ENCODE measurements at places on chromosomes 1 and 21.
A peak's percentile ranks its signal among the peaks of the same experiment; 100 is the strongest.

DNA sequence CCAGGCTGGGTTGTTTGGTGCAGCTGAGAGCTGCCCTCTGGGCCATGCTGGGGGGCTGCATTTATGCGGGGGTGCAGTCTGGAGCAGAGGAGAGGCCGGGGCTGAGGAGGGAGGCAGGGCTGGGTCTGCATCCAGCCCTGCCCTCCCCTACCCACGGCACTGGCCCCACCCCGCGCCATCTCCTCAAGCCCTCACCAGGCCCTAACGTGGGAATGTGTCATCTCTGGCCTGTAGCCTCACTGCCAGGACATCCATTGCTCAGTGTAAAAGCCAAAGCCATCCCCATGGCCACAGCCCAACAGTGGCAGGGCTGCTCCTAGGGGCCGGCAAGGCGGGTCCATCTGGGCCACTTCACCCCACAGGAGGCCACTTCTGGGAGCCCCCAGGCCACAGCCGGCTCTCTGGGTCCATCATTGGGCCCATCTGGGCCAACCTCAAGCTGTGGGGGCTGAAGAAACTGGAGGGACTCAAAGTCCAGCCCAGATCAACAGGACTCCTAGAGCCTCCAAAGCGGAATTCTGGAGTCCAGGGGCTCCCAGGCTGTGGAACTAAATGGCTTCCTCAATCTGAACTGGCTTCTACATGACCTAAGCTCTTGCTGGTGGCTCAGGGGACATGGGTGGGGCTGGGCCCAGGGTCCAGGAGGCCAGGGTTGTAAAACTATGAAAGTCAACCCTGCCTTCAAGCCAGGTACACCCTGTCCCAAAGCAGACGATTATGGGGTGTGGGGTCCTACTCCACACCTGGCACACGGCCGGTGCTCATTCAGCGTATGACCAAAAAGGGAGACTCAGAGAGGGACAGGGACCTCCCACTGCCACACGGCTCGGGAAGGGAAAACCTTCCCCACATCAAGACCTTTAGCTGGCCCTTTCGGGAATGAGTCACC lies 32.6 kb downstream of the RUNX3 start:
- no peaks in the 10 kb centered on the region for H3K4me1 ChIP-seq
- no peak overlapping the region for H3K4me3 ChIP-seq
- H3K27ac ChIP-seq: no peak overlapping the region

- no peak for DNase-seq
- H3K4me1 ChIP-seq: peaks cover 18% of the 10 kb centered on the region
- H3K27me3 ChIP-seq: peaks cover 4% of the 10 kb centered on the region
- H3K36me3 ChIP-seq: peaks cover 4% of the 10 kb centered on the region
- H3K4me3 ChIP-seq: no peak overlapping the region
These were observed 24.4 kb downstream of the MRPL39 start for GRCh38 chr21:25582888-25583287.

GRCh38 chr1:221908573-221908972 lies 166.7 kb upstream of the DUSP10 start:
- H3K4me1 ChIP-seq: no peaks in the 10 kb centered on the region
- H3K36me3 ChIP-seq: no peaks in the 10 kb centered on the region
- no peak overlapping the region for H3K27ac ChIP-seq
- H3K4me3 ChIP-seq: no peak overlapping the region
- H3K27me3 ChIP-seq: no peaks in the 10 kb centered on the region

- peaks cover 2% of the 10 kb centered on the region for H3K4me1 ChIP-seq
- no peaks in the 10 kb centered on the region for H3K27me3 ChIP-seq
- no peaks in the 10 kb centered on the region for H3K36me3 ChIP-seq
- H3K27ac ChIP-seq: no peak overlapping the region
- no peak for DNase-seq
These were observed 150.2 kb upstream of the LMO4 start for GRCh38 chr1:87178441-87178840.

- DNase-seq: no peak
- H3K36me3 ChIP-seq: peaks cover 39% of the 10 kb centered on the region
- no peaks in the 10 kb centered on the region for H3K4me1 ChIP-seq
- H3K4me3 ChIP-seq: no peak overlapping the region
These were observed 35.5 kb downstream of the SLC66A1 start for GRCh38 chr1:19347533-19348172.

DNA sequence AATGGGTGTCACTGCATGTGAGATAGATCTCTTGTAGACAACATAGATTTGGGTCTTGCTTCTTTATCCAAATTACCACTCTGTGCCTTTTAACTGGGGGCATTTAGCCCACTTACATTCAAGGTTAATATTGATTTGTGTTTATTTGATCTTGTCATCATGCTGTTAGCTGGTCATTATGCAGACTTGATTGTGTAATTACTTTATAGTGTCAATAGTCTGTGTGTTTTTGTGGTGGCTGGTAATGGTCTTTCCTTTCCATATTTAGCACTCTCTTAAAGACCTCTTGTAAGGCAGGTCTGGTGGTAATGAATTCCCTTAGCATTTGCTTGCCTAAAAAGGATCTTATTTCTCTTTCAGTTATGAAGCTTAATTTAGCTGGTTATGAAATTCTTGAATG lies 29.6 kb downstream of the ZNF691 start:
- no peak overlapping the region for H3K27ac ChIP-seq
- H3K36me3 ChIP-seq: no peaks in the 10 kb centered on the region
- peaks cover 4% of the 10 kb centered on the region for H3K27me3 ChIP-seq
- no peak for DNase-seq

DNA sequence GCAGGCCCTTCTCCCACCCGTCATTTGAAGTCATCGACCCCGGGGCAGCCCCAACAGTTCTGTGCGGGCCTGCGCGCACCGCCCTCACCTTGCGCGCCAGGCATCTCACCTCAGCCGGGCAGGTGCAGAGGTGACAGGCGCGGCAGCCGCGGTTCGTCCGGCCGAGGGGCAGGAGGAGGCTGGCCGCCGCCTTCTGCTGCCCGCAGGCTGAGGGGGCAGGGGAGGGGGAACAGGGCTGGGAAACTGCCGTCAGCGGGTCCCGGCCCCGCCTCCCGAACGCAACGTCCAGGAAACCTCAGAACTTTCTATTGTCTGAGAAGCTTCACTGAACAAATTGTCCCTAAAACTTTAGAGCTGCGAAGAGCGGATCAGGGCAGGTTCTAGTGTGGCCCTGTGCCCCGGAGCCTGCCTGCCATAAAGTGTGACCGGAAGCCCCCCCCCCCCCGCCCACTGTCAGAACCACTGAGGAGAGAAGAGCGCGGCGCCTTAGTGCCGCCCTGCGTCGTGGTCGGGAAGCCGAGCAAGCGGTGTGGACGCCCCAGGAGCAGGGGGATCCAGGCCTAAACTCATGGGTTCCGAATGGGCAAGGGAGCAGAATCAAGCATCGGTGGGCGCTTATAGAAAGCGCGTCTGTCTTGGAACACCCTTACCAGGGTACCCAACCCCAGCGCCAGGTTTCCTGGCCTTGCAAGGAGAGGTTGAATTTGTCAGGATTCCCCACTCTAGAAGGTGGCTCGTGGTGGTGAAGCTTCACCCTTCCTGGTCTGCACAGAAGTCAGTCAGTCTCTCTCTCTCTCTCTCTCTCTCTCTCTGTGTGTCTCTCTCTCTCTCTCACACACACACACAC lies 13.3 kb upstream of the TBX15 start:
- H3K27ac ChIP-seq: no peak overlapping the region
- no peak for DNase-seq
- peak overlapping the region; percentile 82 for H3K4me3 ChIP-seq

GRCh38 chr1:84732520-84732919 lies 42.3 kb upstream of the SSX2IP start:
- H3K36me3 ChIP-seq: no peaks in the 10 kb centered on the region
- H3K27me3 ChIP-seq: no peaks in the 10 kb centered on the region
- peaks cover 19% of the 10 kb centered on the region for H3K4me1 ChIP-seq
- no peak overlapping the region for H3K27ac ChIP-seq

DNA sequence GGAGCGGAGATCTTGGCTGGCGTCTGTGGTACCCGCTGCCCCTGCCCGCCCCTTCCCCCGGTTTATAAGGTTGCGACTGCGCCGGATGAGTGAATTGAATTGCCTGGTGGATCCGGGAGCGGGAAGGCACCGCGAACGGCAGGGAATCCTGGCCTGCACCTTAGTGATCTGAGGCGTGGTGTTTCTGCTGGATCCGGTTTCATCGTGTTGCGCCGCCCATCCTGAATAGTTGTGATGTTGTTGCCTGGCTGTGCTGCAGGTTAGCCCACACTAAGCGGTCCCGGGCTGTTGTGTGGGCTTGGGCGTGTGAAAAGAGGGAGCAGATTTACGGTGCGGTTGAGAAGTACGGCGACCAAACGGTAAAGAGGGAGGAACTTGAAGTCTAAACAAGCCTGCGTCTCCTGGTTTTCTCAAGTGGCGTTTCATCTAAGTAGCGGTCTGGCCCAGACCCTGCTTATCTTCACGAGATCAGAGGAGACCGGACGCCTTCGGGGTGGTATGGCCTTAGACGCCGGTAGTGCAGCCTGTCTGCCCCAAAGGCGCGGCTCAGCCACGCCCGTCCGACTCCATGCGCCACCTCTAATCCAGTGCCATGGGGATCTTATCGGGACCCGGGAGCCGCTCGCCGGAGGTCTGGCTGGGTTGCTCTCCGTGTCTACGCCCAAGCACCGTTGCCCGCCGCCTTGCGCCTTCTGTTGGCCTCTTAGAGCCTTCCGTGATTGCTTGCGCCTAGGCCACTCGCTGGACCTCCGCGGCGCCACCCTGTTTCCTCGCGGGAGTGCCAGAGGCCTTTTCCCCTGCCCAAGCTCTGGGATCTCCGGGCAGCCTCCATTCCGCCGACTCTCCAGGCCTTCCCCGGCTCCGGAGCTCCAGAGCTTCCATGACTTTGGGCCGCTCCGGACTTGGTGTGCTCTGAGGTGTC lies 87.5 kb upstream of the RHOU start:
- peaks cover 22% of the 10 kb centered on the region for H3K27me3 ChIP-seq
- no peaks in the 10 kb centered on the region for H3K36me3 ChIP-seq
- H3K4me1 ChIP-seq: peaks cover 18% of the 10 kb centered on the region
- peak overlapping the region; percentile 87 for H3K4me3 ChIP-seq

GRCh38 chr1:179016706-179017382 lies 8.8 kb upstream of the FAM20B start:
- H3K4me1 ChIP-seq: no peaks in the 10 kb centered on the region
- H3K27me3 ChIP-seq: peaks cover 1% of the 10 kb centered on the region
- no peaks in the 10 kb centered on the region for H3K36me3 ChIP-seq
- H3K4me3 ChIP-seq: no peak overlapping the region

GRCh38 chr1:60942896-60943638 lies 139.3 kb upstream of the NFIA start:
- no peak for DNase-seq
- no peak overlapping the region for H3K27ac ChIP-seq
- H3K36me3 ChIP-seq: no peaks in the 10 kb centered on the region
- no peaks in the 10 kb centered on the region for H3K27me3 ChIP-seq
- H3K4me1 ChIP-seq: peaks cover 42% of the 10 kb centered on the region

GRCh38 chr1:109910963-109911798 lies 532 bp downstream of the CSF1 start:
- H3K36me3 ChIP-seq: peaks cover 5% of the 10 kb centered on the region
- H3K4me1 ChIP-seq: peaks cover 34% of the 10 kb centered on the region
- peak overlapping the region; percentile 12 for H3K27ac ChIP-seq
- peak overlapping the region; percentile 65 for H3K4me3 ChIP-seq
- peaks cover 21% of the 10 kb centered on the region for H3K27me3 ChIP-seq

DNA sequence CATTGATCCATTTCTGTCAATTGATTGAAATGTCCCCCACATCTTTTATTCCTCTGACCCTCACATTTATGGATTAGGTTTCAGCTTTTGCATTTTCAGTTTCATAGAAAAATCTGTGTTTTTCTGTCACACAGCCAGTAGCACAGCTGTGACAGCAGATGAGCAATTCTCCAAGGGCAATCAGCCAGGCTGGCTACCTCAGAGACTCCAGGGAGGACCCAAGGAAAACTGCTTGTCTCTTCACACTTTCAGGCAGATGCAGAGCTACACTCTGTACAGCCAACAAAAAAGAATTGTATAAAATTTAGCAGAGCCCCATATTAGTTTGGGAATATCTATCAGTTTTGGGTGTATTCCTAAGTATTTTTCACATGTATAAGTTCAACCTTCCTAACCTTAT lies 257.2 kb downstream of the LRRC7 start:
- no peaks in the 10 kb centered on the region for H3K4me1 ChIP-seq
- H3K4me3 ChIP-seq: no peak overlapping the region
- H3K36me3 ChIP-seq: no peaks in the 10 kb centered on the region

GRCh38 chr21:35436899-35437298 lies 387.8 kb upstream of the RUNX1 start:
- no peaks in the 10 kb centered on the region for H3K27me3 ChIP-seq
- no peak overlapping the region for H3K4me3 ChIP-seq
- DNase-seq: no peak
- peaks cover 6% of the 10 kb centered on the region for H3K4me1 ChIP-seq
- no peak overlapping the region for H3K27ac ChIP-seq
- no peaks in the 10 kb centered on the region for H3K36me3 ChIP-seq

- no peaks in the 10 kb centered on the region for H3K36me3 ChIP-seq
- peaks cover 8% of the 10 kb centered on the region for H3K4me1 ChIP-seq
- no peak overlapping the region for H3K27ac ChIP-seq
- no peak overlapping the region for H3K4me3 ChIP-seq
- DNase-seq: no peak
- peaks cover 4% of the 10 kb centered on the region for H3K27me3 ChIP-seq
These were observed 5.1 kb upstream of the MED18 start for GRCh38 chr1:28323720-28324119.

- H3K4me3 ChIP-seq: no peak overlapping the region
- peaks cover 30% of the 10 kb centered on the region for H3K4me1 ChIP-seq
- no peak overlapping the region for H3K27ac ChIP-seq
- no peak for DNase-seq
- H3K36me3 ChIP-seq: no peaks in the 10 kb centered on the region
These were observed 17.6 kb upstream of the CLIC4 start for GRCh38 chr1:24727501-24728216.

GRCh38 chr1:110515041-110515440 lies 3.9 kb downstream of the KCNA10 start:
- no peak overlapping the region for H3K27ac ChIP-seq
- peaks cover 5% of the 10 kb centered on the region for H3K27me3 ChIP-seq
- no peak for DNase-seq
- H3K4me3 ChIP-seq: no peak overlapping the region
- H3K36me3 ChIP-seq: no peaks in the 10 kb centered on the region

GRCh38 chr21:42532466-42533181 lies 19.0 kb downstream of the SLC37A1 start:
- DNase-seq: no peak
- H3K4me1 ChIP-seq: peaks cover 8% of the 10 kb centered on the region
- no peak overlapping the region for H3K4me3 ChIP-seq
- H3K36me3 ChIP-seq: peaks cover 4% of the 10 kb centered on the region

- no peaks in the 10 kb centered on the region for H3K36me3 ChIP-seq
- peaks cover 1% of the 10 kb centered on the region for H3K27me3 ChIP-seq
- DNase-seq: no peak
- no peak overlapping the region for H3K4me3 ChIP-seq
- H3K27ac ChIP-seq: no peak overlapping the region
- peaks cover 19% of the 10 kb centered on the region for H3K4me1 ChIP-seq
These were observed 12.5 kb downstream of the S100A7A start for GRCh38 chr1:153428791-153429190.

- no peaks in the 10 kb centered on the region for H3K4me1 ChIP-seq
- no peak overlapping the region for H3K4me3 ChIP-seq
- DNase-seq: no peak
- H3K27me3 ChIP-seq: no peaks in the 10 kb centered on the region
- no peak overlapping the region for H3K27ac ChIP-seq
These were observed 132.9 kb upstream of the NRIP1 start for GRCh38 chr21:15197696-15198095.

- H3K27ac ChIP-seq: no peak overlapping the region
- no peak overlapping the region for H3K4me3 ChIP-seq
- no peaks in the 10 kb centered on the region for H3K27me3 ChIP-seq
- DNase-seq: no peak
- H3K36me3 ChIP-seq: peaks cover 5% of the 10 kb centered on the region
These were observed 27.5 kb downstream of the KCTD3 start for GRCh38 chr1:215594640-215595039.

GRCh38 chr21:39095681-39096080 lies 87.6 kb downstream of the PSMG1 start:
- peaks cover 5% of the 10 kb centered on the region for H3K36me3 ChIP-seq
- H3K4me3 ChIP-seq: no peak overlapping the region
- DNase-seq: no peak
- peaks cover 2% of the 10 kb centered on the region for H3K27me3 ChIP-seq
- peaks cover 35% of the 10 kb centered on the region for H3K4me1 ChIP-seq
- no peak overlapping the region for H3K27ac ChIP-seq
